Suppressor macrophage treated with lipopolysaccharide for 1 hour (primary cell): ENCODE measurements at places on chromosomes 7 and 10.
A peak's percentile ranks its signal among the peaks of the same experiment; 100 is the strongest.

DNA sequence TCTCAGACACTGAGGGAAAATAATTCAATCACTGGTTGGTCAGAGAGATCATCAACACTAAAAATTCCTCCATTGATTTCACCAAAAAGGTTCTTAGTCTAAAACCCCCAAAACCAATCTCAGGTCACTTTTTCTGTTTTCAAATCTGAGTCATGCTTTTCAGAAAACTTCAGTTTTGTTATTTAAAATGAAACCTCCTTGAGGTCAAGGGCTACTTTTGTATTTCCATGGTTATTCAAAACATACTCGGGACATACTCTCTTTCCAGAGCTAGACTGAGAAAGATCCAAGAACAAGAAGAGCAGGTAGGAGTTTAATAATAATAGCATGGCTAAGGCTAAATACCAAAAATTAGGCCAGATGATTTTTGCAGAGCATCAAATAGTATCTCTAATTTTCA lies 152.8 kb downstream of the SDHAF3 start:
- no peak for DNase-seq

DNA sequence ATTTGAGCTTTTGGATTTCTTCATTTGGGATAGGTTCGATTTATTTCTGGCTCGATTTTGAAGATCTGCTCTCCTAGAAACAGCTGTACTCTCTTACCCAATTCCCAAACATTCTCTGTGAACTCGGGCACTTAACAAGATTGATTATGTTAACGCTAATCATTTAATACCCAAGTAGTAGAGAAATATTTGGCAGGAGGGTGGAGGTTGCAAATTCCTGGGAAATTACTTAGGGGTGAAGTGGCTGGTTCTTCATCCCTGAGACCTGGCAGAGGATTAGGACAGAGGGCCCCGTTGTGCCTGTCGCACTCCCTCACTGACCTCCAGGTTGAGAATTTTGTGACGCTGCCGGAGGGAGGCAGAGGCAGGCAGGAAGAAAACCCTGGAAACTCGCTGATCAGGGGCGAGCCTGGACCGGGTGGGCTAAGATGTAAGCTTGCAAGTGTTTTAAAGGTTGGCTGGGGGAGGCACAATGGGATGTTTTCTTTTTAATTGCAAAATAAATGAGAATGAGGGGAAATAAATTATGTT lies 182.6 kb downstream of the TCF7L2 start:
- no peak for DNase-seq

DNA sequence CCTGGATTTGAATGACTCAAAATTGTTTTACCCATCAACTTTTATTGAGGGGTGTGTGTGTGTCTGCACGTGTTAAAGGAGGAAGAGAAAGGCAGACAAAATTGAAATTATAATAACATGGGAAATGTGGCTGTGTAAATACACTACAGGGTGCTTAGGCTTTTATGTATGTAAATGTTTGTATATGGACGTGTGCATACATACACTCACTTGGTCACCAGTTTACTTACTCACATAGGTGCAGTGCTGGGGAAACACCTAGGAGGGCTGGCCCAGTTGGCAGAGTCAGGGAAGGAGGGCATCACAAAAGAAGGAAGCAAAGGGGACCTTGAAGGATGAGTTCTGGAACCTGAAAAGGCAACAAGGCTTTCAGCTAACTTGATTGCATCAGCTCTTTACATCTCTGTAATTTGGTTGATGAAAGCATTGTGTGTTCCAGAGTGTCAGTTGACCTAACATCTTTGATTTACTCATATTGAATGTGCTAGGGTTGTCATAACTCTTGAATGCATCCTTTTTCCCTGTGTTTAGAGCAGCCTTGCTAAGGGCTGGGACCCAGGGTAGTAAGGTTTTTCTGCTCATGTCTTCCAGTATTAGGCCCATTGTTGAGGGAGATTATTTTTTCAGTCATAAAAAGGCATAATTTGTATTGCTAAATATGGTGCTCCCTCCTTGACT lies 10.2 kb downstream of the WDR11 start:
- no peak for DNase-seq

GRCh38 chr10:80280071-80280800 lies 9.2 kb downstream of the MAT1A start:
- no peak for DNase-seq

- DNase-seq: peak; percentile 88
Measured at GRCh38 chr10:101780818-101781654, 2.2 kb downstream of the NPM3 start.
